ENCODE measurements at places on chromosomes 4 and X. TPM values are rescaled to one million over a fixed set of nuclear protein-coding genes. Genes with fewer than 3 reads are reported as not detected.

GRCh38 chrX:71928856-71929255 lies 18.2 kb downstream of the NHSL2 start:
- no peak for DNase-seq

GRCh38 chr4:143455211-143455610 lies 58.3 kb upstream of the SMARCA5 start:
- no peak for DNase-seq

DNA sequence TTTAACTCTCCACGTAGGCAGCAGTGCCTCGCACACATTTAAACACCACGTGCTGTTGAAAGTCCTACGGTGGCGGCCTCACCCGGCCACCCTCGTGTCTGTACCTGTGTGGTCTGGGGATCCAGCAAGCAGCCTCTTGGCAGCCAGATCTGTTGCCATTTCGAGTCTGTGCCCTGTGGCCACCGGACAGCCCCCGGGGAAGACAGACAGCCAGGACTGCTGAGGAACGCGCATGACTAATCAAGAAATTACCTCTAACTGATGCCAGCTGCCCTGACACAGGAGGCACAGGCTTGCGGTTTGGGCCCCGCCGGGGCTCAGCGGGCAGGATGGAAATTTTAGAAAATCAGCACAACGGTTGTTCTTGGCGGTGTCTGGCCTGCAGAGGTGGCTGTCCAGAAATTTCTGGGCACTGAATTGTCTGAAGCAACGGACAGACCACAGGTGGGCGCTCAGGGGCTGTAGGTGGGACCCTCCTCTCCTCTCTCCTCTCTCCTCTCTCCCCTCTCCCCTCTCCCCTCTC lies 15.6 kb upstream of the ASMTL start:
- DNase-seq = no peak

Gene CHM
- 17.8 TPM for total RNA-seq

DNA sequence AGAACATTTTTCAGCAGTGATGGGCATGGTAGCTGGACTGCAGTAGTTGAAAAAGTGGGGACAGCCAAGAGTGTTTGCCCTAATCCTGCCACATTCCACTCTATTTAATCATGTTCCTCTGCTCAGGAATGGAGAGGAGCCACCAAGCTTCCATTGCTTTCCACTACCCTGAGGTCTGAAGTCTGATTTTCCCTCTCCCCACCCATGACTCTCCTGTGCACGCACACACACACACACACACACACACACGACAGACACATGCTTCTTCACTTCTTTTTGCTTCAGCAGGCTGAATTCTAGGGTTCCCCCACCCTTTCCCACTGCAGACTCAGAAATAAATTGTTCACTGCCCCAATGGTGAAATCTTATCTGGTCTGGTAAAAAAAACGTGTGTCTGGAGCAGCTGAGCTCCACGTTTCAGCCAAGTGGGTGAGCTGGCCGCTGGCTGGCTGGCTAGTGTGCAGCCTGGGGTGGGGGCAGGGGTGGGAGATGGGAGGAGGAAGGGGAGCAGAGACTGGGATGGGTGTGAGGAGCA lies 142.7 kb upstream of the NALF2 start:
- no peak for DNase-seq

GRCh38 chr4:41561244-41561643 lies 23.3 kb downstream of the LIMCH1 start:
- DNase-seq = no peak

Gene CLGN
- not detected for total RNA-seq

Gene COPS4
- total RNA-seq = 83.6 TPM

GRCh38 chrX:12679522-12679921 lies 111.7 kb upstream of the PRPS2 start:
- DNase-seq = no peak

Gene GDPD2
- total RNA-seq = not detected

Measured in gastrocnemius medialis (tissue), 4 donors.